ENCODE measurements at places on chromosomes 6 and 20. TPM values are rescaled to one million over a fixed set of nuclear protein-coding genes. Genes with fewer than 3 reads are reported as not detected.

The BTNL2 gene
- not detected for total RNA-seq

The PBOV1 gene
- total RNA-seq: not detected

The BTN1A1 gene
- total RNA-seq: 0.38 TPM

The SCAF8 gene
- 40.8 TPM for total RNA-seq

The PCSK2 gene
- total RNA-seq: 1.1 TPM

The TCF15 gene
- 2.0 TPM for total RNA-seq

The RCAN2 gene
- 6.3 TPM for total RNA-seq

The TMEM200A gene
- 22.7 TPM for total RNA-seq

The LY6G6D gene
- not detected for total RNA-seq

- no peak for DNase-seq
Observed at GRCh38 chr6:7644417-7644816, 54.4 kb downstream of the SNRNP48 start.

DNA sequence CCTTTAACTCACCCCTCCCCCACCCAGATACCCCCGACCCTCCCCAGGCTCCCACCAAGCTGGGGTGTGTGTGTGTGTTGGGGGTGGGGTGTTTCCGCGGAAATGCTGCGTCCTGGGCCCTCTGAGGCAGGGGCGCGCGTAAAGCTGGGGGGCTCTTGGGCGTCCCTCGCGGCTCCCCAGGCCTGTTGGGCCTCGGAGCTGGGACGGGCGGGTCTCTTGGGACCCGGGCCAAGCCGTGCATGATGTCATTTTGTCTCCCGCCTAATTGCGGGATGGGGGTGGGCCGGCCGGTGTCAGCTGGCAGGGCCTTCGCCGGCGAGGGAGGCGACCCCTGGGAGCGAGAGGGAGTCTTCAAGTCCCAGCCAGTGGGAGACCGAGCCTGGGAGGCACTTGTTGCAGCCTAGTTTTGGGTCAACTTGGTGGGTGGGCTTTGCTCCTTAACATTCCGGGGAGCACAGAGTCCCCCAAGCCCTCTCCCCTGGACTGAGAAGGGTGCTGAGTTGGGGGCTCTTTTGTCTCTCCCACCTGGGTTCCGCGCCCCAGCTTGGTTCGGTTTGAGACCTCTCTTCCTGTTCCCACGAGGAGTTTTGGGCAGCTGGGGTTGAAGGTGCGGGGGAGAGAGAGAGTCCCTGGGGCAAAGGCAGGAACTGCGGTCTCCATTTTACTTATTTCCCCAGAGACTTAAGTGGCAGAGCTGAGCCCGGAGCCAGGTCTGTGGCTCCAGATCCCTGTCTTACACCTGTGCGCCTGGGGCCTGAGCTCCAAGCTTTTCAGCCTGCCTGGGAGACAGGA lies 623 bp downstream of the MYBL2 start:
- peak; percentile 81 for DNase-seq

DNA sequence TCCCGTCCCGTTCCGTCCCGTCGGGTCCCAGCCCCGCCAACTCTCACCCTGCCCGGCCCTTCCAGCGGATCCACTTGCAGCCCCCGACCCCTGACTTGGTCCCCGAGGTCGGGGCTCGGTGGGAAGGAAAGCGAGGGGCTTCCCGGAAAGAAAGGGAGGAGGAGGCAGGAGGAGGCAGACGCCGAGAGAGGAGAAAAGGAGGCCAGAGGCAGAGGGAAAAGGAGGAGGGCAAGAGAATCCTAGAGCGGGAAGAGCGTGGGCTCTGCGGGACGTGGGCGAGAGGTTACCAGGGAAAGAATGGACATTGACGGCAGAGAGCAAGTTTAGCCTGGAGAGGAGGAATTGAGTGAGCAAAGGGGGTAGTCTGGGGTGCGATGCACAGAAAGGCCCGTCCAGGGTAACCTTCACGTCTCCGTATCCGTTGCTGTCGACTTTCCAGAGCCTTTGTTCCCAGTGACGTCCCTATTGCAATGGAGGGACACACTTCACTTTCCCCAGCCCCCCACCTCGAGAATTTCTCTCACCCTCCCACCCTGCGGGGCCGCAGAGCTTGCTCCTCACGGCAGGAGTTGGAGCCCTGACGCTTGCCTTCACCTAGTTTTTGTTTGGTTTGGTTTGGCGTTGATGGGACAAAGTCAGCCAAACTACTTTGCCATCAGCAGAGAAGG lies 477 bp upstream of the MOXD1 start:
- peak; percentile 51 for DNase-seq

GRCh38 chr6:149082320-149082719 lies 235.2 kb upstream of the TAB2 start:
- peak; percentile 86 for DNase-seq

DNA sequence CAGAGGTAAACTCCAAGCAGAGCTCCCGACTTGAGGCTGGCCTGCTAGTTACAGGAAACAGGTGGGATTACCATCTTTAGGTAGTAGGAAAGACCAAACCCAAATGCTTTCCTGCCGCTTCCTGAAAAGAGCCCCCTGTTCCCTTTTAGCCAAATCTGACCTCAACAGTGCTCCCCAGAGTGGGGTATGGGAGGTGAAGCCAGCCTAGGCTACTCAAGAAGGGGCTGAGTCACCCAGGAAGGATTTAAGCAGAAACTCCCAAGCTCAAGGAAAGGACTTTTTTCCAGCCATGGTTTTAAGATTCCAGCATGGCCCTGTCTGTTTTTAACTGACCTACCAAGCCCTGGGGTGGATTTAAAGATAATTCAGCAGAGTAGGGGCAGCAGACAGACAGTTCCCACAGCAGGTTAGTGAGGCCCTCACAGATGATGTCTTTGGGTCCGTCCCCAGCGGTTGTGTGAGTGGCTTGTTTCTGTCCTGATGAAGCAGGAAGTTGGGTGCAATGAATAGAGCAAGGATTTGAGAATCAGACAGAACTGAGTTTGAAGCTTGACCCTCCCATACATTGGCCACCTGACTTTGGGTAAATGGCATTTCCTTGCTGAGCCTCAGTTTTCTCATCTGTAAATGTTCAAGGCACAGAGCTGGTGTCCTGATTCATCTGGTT lies 76.9 kb upstream of the MAFB start:
- DNase-seq: no peak

GRCh38 chr20:64109831-64110391 lies 2.5 kb upstream of the NPBWR2 start:
- peak; percentile 0 for DNase-seq

GRCh38 chr20:52193133-52193532 lies 1.6 kb upstream of the ZFP64 start:
- DNase-seq: no peak

- peak; percentile 72 for DNase-seq
Observed at GRCh38 chr20:32437391-32438074, 79.4 kb downstream of the ASXL1 start.

DNA sequence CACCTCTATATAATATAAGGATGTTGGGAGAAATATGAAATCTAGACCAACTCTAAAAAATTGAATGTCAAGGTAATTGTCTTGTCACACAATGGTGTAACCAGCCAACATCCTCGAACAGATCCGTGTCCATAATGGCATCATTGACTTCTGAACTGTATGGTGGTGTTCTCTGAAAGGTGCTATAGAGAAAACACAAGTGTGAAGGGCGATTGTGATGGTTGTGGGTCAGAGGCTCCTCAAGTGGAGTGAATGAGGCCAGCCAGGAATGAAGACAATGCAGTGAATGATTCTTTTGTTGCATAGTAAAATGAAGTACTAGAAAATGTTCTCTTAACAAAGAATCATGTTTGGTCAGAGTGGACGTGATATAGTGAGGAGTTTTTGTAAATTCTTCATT lies 58.3 kb downstream of the CARMIL1 start:
- DNase-seq: no peak

DNA sequence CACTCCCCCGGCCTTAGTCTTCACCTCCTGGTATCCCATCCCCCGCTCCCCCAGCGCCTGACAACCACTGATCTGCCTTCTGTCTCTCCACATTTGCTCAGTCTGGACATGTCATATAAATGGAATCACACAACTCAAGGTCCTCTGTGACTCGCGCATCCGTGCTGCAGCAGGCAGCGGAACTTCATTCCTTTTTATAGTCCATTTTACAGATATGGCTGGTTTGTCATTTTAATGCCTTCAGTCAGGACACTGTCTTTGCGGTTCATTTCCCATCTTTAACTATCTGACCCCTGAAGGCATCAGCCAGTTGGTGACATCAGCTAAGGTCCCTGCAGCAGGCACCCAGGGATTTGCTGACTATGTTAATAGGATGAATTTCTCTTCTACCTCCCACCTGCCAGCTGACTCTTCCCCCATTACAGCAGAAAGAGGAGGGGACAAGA lies 125.7 kb downstream of the ZMYND8 start:
- no peak for DNase-seq

- no peak for DNase-seq
Observed at GRCh38 chr6:46565531-46565930, 74.3 kb upstream of the RCAN2 start.

- DNase-seq: no peak
Observed at GRCh38 chr6:149015535-149016525, 269.0 kb downstream of the UST start.

GRCh38 chr6:123380257-123380656 lies 256.5 kb downstream of the TRDN start:
- DNase-seq: peak; percentile 68

- peak; percentile 34 for DNase-seq
Observed at GRCh38 chr20:22374678-22375590, 209.4 kb downstream of the FOXA2 start.

- no peak for DNase-seq
Observed at GRCh38 chr6:12803486-12803885, 86.9 kb downstream of the PHACTR1 start.

DNA sequence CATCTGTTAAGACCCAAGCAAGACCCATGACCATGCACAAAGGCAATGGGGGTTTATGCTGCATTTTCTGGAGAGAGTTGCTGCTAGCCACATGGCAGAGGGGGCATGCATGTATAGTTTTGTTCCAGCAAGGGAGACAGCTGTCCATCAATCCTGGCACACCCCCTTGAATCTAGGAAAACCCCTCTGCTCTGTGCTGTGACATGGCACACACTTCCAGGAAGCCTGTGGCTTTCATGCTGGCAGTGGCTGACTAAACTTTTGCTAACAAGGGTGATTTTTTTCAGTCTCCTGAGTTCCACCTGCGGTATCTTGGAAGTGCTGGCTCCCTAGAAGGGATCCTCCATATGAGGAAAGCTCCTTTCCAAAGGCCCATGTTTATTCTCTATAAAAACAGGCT lies 9.1 kb upstream of the CST4 start:
- no peak for DNase-seq

DNA sequence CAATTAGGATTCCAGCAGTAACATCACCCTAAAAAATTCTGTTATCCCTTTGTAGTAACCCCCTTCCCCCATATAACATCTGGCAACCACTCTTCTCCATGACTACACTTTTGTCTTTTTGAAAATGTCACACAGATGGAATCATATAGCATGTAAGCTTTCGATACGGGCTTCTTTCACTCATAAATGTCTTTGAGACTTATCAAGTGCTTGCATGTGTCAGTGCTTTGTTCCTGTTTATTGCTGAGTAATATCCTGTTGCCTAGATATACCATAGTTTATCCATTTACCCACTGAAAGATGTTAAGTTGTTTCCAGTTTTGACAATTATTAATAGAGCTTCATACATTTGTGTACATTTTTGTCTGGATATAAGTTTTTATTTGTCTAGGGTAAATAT lies 10.4 kb upstream of the SNPH start:
- no peak for DNase-seq

DNA sequence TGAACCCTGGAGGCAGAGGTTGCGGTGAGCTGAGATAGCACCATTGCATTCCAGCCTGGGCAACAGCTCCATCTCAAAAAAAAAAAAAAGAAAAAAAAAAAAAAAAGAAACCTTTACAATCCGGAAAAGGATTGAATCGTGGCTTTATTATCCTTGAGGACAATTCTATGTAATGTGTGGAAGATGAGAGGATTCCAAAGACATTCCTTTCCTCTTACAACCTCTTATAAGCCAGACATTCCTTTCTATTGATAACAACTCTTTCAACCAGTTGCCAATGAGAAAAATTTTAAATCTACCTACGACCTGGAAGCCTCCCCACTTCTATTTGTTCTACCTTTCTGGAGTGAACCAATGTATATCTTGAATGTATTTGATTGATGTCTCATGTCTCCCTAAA lies 91.2 kb upstream of the EEF1E1 start:
- no peak for DNase-seq

- DNase-seq: no peak
Observed at GRCh38 chr6:134073161-134073560, 20.7 kb upstream of the SLC2A12 start.

DNA sequence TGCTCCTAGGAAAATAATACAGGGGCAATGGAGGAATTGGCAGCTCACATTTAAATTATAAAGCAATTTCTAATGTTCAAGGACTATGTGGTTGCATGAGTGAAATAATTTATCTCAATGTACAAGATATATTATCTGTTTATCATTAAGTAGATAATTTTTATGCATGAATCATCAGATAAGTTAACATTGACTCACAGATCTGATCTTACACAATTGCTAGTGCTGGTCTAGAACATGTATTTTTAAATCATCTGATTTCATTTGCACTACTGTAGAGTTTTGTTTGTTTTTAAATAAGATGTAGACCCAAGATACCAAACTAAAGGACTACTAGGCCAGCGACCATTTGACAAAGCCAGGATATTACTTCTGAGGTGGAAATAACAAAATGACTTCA lies 199.2 kb downstream of the BMP2 start:
- no peak for DNase-seq

GRCh38 chr6:56043076-56043475 lies 167.7 kb upstream of the BMP5 start:
- DNase-seq: no peak

GRCh38 chr6:90105506-90106170 lies 191.0 kb downstream of the BACH2 start:
- DNase-seq: no peak

DNA sequence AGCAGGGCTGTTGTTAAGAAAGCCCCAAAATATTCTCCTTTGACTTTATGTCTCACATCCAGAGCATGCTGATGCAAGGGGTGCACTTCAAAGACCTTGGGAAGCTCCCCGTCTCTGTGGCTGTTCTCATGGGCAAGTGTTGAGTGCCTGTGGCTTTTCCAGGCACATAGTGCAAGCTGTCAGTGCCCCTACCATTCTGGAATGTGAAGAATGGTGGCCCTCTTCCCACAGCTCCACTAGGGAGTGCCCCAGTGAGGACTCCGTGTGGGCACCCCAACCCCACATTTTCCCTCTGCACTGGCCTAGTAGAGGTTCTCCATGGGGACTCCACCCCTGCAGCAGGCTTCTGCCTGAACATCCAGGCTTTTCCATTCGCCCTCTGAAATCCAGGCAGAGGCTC lies 673.7 kb downstream of the HTR1B start:
- DNase-seq: no peak

DNA sequence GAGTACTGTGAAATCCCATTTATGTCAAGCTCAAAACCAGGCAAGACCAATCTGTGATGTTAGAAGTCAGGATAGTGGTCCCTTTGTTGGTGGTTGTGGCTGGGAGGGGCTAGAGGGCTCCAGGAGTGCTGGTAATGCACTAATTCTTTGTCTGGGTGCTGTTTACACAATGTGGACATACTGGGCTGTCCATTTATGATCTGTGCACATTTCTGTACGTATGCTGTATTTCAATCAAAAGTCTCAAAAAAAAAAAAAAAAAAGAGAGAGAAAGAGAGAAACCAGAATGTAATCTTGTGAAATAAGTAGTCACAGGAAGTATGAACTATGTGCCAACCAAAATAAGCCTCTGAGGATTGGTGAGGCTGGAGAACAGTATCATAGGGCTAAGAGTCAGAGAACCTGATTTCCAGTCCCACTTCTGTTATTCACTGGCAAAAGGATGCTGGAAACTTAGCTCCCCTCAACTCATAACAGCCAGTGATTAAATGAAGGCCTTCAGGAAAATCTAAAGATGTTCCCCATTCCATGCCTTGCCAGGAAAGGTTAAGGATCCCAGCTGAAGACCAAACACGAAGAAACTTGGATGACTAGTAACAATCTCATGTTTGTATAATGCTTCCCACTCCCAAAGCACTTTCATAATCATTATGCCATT lies 19.6 kb upstream of the TRAM2 start:
- no peak for DNase-seq

GRCh38 chr6:341914-342831 lies 49.4 kb upstream of the IRF4 start:
- no peak for DNase-seq
